HS-5 (cell line): ENCODE measurements at places on chromosomes 2 and 18.

DNA sequence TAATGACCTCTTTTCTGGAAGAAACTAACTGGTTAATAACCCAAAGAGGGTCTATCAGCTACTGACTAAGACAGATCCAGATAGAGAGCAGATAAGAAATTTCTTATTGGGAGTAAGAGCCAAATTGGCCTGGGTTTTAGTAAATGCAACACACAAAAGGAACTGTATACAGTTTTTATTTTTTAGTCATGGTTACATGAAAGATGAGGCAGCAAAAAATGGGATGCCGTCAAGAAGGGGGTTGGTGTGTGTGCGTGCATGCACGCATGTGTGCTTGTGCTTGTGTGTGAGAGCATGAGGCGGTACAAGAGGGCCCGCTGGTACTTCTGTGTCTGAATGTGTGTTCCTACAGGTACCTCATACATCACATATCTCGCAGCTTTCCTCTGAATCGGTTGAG lies 466.2 kb upstream of the HNRNPA3 start:
- no peak for DNase-seq

DNA sequence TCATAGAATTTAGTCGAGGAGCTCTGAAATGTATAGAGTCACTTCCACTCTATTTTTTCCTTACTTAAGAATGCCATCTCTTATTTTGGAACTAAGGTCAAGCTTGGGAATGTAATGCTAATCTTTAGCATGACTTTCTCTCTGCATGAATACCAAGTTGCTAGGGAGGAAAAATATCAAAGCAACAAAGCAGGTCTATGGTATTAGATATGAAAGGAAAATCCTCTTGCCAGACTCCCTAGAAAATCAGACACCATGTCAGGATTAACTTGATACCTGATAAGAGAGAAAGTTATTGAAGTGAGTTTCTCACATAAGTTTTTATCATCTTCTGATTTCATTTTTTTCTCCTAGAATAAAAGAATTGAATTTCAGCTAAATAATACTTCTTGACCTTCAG lies 341.7 kb upstream of the ZNF804A start:
- DNase-seq, result no peak

DNA sequence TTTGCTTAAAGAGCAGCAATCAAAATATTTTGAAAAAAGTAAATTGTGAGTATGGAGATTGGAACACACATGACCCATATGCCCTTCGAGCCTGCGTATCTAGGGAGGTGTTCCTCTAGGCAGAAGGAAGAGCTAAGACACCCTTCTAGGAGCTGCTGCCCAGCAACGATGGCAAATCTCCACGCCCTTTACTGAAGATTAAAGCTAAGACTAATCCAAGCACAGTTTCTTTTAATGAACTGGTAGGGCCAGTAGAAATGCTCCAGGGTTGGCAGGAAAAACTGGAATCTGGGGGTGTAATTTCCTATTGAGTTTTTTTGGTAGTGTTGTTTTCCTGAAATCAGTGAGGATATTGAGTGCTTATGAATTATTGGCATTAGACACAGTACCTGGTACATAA lies 712 bp upstream of the SERPINB13 start:
- no peak for DNase-seq

DNA sequence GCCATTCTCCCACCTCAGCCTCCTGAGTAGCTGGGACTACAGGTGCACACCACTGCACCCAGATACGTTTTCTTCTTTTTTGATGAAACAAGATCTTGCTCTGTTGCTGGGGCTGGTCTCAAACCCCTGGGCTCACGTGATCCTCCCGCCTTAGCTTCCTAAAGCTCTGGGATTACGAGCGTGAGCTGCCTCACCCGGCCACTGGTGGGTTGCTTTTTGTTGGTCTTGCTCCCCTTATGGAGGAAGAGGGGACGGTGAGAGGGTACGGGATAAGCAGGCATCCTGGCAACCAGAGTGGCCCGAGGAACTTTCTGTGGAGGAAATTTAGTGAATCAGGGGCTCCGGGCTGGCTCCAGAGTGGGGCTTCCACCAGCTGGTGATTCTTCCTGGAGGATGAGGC lies 222.3 kb downstream of the HDAC4 start:
- DNase-seq, result no peak

DNA sequence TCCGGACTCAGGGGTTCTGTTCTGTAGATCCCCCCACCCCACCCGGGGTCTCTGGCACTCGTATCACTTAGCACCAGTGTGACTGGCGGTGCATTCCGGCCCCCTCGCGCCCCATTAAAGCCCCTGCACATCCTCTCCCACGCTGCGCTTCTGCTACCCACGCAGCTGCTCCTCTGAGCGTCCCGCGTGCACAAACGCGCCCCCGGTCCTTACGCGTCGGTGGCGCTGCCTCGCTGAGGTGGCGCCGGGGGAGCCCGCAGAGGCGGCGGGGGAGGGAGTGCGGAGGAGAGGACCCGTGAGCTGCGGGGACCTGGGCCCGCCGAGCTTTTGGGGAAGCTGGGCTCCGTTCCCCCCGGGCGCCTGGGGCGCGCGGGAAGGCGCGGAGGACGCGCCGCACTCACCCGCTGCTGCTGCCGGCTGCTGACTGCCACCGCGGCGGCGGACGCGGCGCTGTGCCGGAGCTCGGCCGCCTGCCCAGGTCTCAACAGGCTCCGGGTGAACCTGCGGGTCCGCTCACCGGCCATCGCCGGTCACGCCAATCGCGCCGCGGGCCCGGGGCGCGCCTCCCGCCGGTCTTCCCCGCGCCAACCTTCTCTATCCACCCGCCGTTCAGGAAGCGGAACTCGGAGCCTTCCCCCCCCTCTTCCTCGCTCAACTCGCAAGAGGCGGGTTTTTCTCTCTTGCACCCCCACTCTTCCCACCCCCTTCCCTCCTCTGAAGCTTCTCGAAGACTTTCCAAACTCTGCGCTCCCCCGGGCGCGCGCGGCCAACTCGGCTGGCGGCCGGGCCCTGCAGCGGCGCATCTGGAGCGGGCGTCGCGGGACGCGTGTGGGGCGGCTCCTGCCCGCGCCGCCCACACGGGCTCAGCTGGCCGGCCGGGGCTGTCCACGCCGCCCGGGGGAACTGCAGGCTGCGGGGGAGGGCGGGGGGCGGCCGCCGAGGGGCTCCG lies at the start of gene DOCK10:
Gene DOCK10 (minus strand): TSS at position 618 of the 949 bp plus-strand sequence. CDS start 94 bp downstream, at position 524.
- peak; percentile 26 for DNase-seq

GRCh38 chr18:75830828-75831227 lies 403.3 kb upstream of the SMIM21 start:
- DNase-seq, result no peak
